ENCODE measurements at places on chromosomes 2 and 18.

GRCh38 chr2:157747695-157748370, 119.2 kb upstream of the ACVR1C start:
- no peak for DNase-seq

- DNase-seq = peak; percentile 26
These were observed 112.6 kb downstream of the ZBTB7C start for GRCh38 chr18:48296581-48296980.

- DNase-seq = no peak
These were observed 44.9 kb upstream of the SLC3A1 start for GRCh38 chr2:44230378-44230777.

- DNase-seq = no peak
These were observed 105.1 kb upstream of the HS6ST1 start for GRCh38 chr2:128423788-128424165.

GRCh38 chr2:230134496-230135129, 65.9 kb upstream of the SLC16A14 start:
- DNase-seq = no peak

- DNase-seq = no peak
These were observed 147.4 kb downstream of the CERS6 start for GRCh38 chr2:168603439-168603961.

GRCh38 chr18:64620971-64621560, 472.2 kb upstream of the LINC00305 start:
- DNase-seq = no peak

- DNase-seq = no peak
These were observed 10.3 kb downstream of the POLI start for GRCh38 chr18:54279477-54280219.

- no peak for DNase-seq
These were observed 22.3 kb downstream of the INO80D start for GRCh38 chr2:206063635-206064034.

DNA sequence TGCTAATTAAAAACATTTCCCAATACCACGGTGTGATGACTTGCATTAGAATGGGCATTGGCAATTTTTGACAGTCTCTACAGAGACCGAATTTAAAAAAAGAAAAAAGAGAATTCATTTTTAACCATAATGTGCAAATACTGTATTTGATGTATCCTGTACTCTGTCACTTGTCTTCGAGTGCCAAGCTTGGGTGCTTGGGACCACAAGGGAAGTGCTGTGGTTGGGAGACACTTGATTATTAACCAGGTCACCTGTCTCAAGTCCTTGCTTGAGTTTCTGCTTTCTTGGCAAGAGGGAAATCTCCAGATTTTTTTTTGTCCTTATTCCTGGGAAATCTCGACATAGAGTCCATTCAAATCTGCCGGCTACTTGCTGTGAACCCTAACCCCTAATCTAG, 209.0 kb downstream of the MC4R start:
- DNase-seq = no peak

GRCh38 chr18:21858544-21858943, 118.0 kb downstream of the MIB1 start:
- DNase-seq = no peak

DNA sequence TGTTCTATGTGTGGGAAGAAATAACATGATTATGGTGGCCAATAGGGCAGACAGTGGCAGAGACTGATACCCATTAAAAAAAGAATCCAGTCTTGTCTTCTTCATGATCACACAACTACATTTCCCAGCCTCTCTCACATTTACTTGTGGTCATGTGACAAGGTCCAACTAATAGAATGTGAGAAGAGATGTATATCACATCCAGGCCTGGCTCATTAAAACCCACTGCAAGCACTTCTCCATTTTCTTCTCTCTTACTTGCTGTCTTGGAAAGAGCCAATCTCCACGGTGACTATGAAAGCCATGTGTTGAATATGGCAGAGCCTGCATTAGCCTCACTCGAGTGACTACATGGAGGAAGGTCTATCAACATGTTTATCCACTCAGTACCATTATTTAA, 306.2 kb upstream of the ZEB2 start:
- no peak for DNase-seq

DNA sequence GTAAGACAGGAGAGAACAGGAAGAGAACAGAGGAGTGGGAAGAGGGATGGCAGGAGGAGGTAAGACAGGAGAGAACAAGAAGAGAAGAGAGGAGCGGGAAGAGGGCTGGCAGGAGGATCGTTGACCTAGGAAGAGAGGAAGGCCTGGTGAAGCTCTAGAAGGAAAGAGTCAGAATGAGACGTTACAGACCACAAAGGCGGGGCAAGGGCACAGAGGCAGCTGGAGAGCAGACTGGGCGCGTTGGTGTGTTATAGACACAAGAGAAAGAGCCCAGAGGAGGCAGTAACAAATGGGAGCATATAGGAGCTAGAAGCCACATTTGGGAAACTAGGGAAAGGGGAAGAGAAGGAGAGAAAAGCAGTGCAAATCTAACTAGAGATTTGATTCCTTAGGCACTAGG, 26.6 kb downstream of the PTRHD1 start:
- no peak for DNase-seq

DNA sequence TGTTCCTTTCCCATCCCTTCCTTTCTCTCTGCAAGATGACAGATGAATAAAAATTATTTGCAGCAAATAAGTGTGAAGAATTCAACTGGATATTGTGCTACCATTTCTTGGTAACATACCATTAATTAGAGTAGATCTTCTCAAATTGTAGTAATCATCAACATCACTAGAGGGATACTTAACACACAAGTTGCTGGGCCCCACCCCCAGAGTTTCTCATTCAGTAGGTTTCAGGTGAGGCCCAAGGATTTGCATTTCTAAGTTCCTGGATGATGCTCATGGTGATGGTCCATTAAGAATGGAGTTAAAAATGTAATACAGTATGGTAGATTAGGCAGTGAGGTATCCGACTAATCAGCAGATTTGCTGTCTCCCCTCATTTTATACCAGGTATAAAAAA, 594.0 kb downstream of the ERBB4 start:
- DNase-seq = no peak

DNA sequence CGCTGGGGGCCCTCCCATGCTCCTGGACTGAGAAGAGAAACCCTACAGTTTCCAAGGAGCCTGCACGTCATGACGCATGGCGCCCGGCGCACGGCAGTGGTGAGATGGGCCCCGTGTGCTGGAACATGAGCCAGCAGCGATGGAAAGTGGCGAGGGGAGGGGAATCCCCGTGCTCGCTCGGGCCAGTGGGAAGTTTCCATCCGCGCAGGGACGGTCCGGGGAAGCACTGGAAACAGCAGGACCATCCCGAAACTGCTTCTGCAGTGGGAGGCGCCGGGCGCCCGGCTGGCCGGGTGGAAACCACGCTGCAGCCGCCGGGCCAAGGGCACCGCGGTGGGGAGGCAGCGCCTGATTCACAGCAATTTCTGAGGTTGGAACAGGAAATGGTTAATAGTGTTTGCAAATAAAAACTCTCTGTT, 4.9 kb upstream of the PDCD1 start:
- no peak for DNase-seq

GRCh38 chr2:47309472-47309951, 93.4 kb upstream of the MSH2 start:
- no peak for DNase-seq

DNA sequence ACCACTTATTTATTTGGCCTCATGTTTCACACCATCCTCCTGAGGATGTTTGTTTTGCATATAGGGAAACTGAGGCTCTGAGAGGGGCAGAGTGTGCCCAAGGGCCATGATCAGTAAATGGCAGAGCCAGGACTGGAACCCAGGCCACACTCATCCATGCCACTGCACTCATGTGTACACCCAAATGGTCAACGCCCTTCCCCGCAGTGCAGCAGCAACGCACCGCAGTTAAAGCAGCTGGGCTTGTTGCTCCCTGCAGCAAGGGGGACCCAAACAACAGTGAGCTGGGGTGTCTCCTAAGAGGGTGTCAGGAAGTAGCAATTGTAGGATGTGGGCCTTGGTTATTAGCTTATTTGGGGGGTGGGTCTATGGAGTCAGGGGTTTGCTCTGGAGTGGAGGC, 36.6 kb downstream of the ZAP70 start:
- no peak for DNase-seq

DNA sequence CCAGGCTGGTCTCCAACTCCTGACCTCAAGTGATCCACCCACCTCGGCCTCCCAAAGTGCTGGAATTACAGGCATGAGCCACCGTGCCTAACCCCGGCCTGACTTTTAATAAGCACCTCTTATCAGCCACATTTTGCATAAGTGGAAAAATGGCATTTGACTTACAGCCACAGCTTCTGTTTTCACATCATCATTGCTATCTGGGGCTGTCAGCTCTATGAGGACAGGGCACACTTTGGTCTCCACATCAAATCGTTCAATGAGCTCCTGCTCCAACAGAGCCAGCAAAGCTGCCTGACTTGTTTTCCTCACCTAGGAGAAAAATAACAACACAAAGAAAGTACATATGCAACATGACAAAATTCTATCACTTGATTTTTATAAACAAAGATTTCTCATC, 26.4 kb downstream of the PPP4R1 start:
- no peak for DNase-seq

- DNase-seq = no peak
These were observed 94.7 kb upstream of the FAM136A start for GRCh38 chr2:70396612-70397011.

- DNase-seq = no peak
These were observed 218.8 kb upstream of the PKDCC start for GRCh38 chr2:41829052-41829451.

DNA sequence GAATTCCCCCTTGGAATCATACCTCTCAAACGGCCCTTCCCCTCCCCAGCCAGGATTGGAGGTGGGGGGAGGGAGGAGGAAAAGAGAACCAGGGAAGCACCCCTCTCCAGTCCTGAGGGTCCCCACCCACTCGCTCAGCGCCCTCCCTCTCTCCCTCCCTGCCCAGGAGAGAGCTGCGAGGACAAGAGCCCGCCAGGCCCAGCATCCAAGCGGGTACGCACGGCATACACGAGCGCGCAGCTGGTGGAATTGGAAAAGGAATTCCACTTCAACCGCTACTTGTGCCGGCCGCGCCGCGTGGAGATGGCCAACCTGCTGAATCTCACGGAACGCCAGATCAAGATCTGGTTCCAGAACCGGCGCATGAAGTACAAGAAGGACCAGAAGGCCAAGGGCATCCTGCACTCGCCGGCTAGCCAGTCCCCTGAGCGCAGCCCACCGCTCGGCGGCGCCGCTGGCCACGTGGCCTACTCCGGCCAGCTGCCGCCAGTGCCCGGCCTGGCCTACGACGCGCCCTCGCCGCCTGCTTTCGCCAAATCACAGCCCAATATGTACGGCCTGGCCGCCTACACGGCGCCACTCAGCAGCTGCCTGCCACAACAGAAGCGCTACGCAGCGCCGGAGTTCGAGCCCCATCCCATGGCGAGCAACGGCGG, 14.4 kb downstream of the HOXD3 start:
- DNase-seq = no peak

DNA sequence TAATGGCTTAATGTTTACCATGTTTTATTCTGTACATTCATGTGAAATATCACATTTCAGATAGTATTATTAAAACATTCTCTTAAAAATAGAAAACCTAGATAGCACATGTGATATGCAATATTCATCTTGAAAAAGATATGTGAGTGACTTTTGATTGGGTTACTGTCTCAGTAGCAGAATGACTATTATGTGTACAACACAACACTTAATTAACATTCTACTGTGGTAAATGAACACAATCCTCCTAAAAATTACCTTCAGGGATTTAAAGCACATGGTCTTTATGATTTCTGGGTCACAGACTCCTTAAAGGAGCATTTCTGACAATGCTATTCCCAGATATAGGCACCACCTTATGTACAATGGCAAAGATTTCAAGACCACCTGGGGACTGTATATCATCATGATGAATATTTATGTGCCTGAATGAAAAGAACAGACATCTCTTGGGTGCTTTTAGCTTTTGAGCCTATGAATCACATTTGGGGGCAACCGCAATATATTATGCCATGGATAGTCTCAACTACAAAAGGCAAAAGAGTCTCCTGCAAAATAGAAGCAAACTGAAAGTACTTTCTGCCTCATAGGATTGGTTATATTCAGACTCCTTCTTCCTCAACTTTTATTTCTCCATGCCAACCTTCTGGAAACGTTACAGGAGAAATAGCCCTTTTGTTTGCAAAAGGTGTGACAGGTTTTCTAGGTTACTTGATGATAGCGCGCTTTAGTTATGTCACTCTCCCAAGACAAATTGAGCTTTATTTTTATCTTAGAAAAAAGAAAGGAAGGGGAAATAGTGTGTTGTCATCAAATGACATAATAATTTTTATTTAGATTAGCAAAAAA, 259.0 kb downstream of the CALCRL start:
- peak; percentile 9 for DNase-seq

GRCh38 chr2:239264838-239265651, 135.8 kb downstream of the HDAC4 start:
- DNase-seq = peak; percentile 21

Measured in NCI-H345 (cell line).